ENCODE measurements at places on chromosomes 2 and 18. TPM values are rescaled to one million over a fixed set of nuclear protein-coding genes. Genes with fewer than 3 reads are reported as not detected.
A peak's percentile ranks its signal among the peaks of the same experiment; 100 is the strongest.

MDH1 gene
- total RNA-seq = 392 TPM

ALPP gene
- total RNA-seq = not detected

PSMA8 gene
- total RNA-seq = not detected

RNF152 gene
- total RNA-seq = 9.6 TPM

OSBPL6 gene
- total RNA-seq = 0.39 TPM

AGPS gene
- 46.1 TPM for total RNA-seq

CCDC178 gene
- total RNA-seq = 3.7 TPM

DNA sequence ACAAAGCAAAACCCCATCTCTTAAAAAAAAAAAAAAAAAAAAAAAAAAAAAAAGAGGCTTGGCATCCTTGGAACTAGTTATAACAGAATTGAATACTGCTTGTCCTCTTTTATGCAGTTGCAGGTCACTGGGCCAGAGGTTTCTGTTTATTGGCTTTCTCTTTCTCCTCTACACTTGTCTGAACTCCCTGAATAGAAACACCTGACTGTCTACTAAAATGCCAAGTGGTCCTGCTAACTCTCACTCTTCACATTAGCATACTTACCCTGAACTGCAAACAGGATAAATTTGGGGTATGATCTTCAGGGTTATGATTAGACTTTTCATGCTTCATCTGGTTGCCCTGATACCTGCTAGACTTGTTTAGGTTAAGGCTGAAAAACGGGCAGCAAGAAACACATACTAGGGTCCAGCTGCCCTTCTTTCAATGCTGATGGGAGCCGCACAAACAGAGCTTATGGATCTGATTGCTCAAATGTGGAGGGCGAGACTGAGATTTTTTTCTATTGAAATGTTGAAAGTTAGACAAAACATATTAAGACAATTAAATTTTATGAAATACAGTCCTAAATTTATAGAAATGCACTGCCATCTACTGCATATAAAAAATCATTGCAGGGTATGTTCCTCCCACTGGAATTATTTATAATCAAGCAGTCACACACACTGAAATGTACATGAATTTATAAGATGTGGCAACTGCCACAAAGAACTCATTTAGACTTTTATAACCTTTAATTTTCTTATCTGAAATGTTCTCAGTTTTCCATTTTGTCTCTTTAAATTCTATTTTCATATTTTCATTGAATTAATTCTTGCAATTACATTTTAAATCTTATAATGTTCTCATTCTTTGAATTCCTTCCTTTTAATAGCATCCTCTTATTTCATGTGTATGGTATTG, 40.8 kb downstream of the GTF3C3 start:
- DNase-seq = no peak

- DNase-seq = no peak
These were observed 5.9 kb downstream of the NFATC1 start for GRCh38 chr18:79401494-79402208.

- DNase-seq = no peak
These were observed 312.4 kb downstream of the DCC start for GRCh38 chr18:52652391-52652790.

GRCh38 chr2:24482972-24483300, 8.1 kb upstream of the NCOA1 start:
- DNase-seq = no peak

DNA sequence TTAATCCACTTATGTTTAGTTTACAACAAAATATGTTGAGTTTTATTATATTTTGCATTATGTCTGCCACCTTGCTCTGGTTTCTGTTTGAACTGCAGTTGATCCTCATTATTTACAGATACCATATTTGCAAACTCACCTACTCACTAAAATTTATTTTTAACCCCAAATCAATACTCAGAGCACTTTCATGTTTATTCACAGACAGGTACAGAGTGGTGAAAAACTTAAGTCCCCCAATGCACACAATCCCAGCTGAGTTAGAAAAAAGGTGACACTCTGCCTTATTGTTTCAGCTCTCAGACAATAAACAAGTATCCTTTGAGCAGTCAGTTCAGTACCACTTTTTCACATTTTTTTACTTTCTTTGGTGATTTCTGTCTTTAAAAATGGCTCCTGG, 13.7 kb downstream of the GCG start:
- no peak for DNase-seq

GRCh38 chr2:218400167-218400929, 680 bp downstream of the CTDSP1 start:
- DNase-seq = no peak

DNA sequence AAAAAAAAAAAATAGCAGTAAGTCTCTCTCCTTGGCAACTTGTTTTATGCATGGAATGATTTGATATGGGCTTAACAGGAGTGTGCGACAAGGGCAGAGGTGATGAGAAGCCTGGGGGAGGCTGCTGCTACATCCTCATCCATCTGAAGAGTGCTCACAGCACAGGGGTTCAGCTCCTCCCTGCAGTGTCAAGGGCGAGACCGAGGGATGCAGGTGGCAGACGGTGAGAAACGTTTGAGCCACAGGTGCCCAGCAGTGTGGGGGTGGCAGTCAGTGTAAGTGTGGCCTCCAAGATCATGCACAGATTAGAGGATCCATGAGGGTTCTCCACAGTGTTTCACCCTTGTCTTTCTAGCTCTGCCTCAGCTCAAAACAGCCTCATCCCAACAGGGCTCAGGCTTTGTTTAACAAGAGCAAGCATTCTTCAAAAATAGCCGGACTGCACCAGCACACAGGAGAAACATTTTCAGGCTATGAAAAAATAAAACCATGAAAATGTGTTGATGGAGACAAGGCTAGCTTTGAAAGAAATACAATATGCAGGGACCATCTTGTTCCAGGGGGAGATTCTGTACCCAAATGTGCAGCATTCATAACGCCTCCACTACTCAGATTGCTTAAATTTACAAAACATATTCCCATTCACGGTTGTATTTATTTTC, 324.5 kb upstream of the MYT1L start:
- DNase-seq = peak; percentile 73

Data from mesenteric fat pad (tissue), 1 donor.